NCI-H2081 (cell line): ENCODE measurements at places on chromosomes 7 and 10.

DNA sequence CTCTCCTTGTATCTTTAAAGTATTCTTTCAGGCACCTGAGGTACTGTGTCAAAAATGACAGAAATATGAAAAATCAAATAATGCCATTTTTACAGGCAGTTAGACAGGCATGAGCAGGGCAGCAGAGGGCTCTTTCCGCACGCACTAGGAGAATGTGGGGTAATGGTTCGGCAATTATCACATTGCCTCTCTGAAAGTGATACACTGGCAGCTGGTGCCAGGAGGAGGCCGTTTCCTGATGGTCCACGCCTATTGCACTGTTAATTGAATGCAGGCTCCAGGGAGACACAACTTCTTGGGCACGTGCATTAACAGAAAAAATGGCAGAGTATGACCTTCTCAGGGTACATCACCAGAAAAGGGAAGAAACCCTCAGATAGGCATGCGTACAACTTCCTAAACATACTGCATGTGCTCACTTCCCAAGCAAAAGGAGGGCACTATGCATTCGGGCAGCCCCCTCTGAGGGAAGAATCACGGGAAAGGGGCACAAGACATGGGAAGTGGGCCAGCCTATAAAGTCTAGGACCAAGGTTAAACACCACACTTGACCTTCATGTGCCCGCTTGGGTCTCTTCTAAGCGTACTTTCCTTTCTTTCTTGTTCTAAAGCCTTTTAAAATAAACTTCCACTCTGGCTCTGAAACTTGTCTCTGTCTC is 161.7 kb downstream of the TNS3 start:
- peak; percentile 67 for DNase-seq

- DNase-seq = no peak
Observed at GRCh38 chr7:55192723-55193122, 172.4 kb upstream of the LANCL2 start.

- DNase-seq = no peak
Observed at GRCh38 chr7:42143711-42144600, 93.1 kb downstream of the GLI3 start.

GRCh38 chr10:26413375-26413774 is 24.8 kb upstream of the APBB1IP start:
- DNase-seq = no peak

DNA sequence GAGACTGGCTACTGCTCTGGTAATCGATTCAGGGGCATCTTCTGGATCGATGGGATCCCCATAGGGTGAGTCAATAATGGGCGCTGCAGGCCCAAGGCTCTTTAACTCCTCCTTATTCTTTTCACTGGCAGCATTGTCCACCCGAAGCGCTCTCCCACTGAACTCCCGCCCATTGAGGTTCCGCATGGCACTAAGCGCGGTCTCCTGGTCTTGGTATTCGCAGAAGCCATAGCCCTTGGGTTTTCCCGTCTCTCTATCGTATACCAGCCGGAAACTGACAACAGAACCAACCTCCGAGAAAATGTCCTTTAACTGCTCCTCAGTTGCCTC is 285 bp downstream of the CSTF2T start:
- DNase-seq = no peak

DNA sequence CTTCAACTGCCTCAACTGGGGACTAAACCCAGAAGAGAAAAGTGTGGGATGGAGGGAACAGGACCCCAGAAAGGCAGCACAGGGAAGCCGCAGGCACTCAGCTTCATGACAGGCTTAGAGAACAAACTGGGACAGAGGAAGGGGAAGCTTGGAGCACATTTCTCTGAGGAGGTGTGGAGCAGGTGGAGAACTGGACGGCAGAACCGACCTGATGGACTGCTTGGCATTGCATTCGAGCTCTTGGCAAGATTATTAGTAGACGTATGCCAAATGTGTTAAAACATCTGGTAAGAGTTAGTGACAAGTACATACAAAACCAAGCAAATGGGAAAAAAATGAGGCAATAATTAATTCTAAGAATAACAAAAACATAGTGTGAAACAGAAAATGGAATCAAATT is 335.7 kb downstream of the SFMBT2 start:
- no peak for DNase-seq

- no peak for DNase-seq
Observed at GRCh38 chr10:1499359-1499957, 237.9 kb downstream of the ADARB2 start.

DNA sequence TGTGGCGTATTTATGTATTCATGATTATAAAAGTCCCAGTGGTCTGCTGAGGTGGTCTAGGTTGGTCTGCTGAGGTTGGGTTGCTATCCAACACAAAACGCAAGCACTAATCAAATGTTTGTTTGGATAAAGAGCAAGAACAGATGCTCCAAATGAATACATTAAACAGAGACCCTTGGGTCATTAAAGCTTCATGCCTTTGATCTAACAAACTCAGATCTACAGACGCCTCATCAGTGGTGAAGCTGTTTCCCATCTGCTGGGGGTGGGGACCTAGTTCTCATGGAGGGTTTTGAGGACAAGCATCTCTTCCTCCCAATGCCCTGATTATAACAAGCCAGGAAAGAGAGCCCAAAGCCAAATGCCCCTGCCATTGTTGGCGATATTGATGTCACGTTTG is 786.7 kb downstream of the NRG3 start:
- DNase-seq = no peak

DNA sequence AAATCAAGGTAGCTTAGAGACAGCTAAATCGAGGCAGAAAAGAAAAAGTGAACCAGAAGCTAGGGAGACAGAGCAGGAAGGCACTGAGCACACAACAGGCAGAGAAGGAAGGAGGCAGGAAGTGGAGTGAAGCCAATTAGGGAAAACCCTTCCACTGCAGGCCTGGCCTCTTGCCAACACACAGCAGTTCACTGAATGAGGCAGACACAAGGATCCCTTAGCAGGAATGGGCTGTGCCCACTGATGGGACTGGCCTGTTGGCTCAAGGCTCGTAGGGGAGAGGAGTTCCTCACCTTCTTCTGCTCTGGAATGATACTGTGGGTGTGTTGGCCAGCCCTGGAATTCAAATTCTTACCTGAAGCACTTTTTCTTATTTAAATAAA is 220.3 kb upstream of the STK17A start:
- DNase-seq = peak; percentile 46

- DNase-seq = no peak
Observed at GRCh38 chr10:125533866-125534265, 149.1 kb downstream of the TEX36 start.

GRCh38 chr10:77859865-77860282 is 66.7 kb downstream of the DLG5 start:
- DNase-seq = no peak

DNA sequence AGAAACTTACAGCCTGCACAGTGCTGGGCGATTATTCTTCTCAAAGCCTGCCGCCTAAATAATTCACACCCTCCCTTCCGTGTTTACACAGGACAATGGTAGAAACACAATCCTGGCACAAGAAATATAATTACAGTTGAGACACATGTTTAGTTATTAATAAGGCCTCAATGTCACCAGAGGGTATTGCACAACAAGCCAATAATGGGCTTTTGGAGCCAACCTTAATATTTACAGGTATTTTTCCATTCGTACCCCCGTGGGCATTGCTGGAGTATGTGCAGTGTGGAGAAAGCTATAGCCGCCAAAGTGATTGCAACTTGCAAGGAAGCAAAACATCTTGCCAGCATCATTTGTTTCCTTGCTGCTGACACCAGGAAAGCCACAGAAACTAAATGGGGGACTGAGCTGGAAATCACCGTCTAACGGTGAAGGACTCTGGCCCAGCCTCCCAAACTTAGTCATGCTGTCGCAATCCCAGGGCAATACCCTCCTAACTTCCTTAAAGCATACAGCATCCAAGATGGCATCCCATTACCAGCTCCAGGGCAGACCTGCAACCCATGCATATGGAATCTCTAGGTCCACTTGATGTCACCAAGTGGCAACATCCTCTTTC is 8.6 kb downstream of the CALN1 start:
- DNase-seq = no peak

DNA sequence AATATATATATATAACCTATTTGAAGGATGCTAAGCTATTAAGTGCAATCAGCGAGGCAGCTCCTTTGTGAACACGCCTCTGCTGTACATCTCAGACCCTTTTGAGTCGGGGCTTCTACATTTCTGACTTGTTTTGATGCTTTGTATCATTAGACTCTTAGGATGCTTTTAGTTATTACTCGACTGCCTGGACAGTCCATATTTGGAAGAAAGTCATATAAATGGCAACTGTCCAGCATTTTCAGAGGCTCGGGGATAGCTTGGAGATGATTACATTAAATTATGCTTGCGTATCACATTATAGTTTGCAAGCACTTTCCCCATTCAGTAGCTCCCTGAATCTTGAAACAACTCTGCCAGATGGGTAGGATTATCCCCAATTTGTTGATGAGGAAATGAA is 257.9 kb downstream of the PTEN start:
- no peak for DNase-seq

GRCh38 chr7:139557857-139558581 is 34.5 kb downstream of the CLEC2L start:
- no peak for DNase-seq

DNA sequence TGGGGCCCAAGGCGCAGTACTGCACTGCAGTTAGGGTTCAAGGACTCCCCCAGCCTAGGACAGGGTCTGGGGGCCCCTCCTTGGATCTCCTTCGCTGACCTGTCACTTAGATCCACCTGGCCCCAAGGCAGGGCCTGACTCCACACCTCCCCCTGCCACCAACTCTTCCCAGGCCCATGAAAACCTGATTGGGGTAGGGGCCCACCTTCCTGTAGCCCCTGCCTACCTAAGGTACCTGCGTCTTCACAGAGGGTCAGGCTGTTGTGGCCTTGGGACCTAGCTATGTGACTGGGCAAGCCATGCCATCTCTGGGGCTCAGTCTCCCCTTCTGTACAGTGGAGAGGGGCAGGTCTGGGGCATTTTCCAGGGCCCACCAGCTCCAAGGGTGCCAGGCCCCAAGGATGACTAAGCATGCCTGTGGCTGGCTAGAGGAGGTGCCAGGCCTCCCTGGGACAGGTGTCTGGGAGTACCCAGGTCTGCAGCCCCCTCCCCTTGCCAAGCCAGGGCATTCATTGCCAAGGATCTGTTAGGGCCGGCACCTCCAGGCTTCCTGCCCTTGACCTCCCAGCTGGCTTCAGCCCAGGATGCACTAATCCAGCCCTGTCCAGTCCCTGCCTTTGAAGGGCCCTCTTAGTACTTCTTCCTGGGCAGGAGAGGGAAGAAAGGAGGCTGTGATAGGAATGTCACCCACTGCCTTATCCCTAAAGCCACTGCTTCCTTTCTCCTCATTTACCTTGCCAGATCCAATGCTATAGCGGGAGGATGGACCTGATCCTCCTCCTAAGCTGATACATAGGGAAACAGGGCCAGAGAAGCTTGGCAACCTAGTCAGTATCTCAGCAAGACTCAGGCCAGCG is 1.3 kb downstream of the LIMK1 start:
- no peak for DNase-seq

DNA sequence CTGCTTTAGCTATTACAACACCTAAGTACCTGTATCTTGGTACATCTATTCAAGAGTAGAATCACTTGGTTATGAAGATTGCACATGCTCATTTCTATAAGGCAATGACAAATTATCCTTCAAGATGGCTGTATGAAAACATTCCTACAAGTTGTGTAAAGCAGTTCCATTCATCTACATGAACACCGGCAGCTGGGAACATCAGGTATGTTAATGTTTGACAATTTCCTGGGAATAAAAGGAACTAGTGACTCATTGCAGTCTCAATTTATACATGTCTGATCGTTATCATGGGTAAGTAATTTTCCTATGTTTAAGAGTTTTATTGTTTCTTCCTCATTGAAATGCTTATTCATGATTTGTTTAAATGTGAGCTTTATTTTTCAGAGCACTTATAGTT is 203.2 kb upstream of the SEMA3E start:
- no peak for DNase-seq

GRCh38 chr10:119919826-119920225 is 27.3 kb downstream of the SEC23IP start:
- no peak for DNase-seq

- peak; percentile 26 for DNase-seq
Observed at GRCh38 chr7:29442146-29442545, 121.5 kb upstream of the PRR15 start.

DNA sequence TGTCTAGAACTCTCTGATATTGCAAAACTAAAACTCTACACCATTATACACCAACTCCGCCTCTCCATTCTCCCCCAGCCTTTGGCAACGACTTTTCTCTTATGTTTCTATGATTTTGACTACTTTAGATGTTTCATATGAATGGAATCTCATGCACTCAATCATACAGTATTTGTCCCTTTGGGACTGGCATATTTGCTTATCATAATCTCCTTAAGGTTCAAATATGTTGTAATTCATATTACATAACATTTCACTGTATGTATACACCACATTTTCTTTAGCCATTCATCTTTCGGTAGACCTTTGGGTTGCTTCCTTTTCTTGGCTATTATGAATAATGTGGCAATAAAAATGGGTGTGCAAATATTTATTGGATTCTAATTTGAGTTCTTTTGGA is 164.4 kb downstream of the ARL4A start:
- DNase-seq = no peak

DNA sequence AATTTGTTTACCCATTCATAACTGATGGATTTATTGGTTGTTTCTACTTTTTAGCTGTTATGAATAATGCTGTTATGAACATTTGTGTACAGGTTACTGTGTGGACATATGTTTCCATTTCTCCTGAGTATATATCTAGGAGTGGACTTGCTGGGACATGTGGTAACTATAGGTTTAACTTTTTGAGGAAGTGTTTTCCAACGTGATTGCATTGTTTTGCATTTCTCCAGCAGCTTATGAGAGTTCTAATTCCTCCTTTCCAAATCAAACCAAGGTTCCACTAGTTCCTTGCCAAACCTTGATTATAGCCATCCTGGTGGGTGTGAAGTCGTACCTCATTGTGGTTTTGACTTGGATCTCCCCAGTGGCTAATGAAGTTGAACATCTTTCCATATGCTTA is 2.6 kb upstream of the PRF1 start:
- DNase-seq = no peak

- no peak for DNase-seq
Observed at GRCh38 chr10:118003126-118003525, 43.6 kb downstream of the RAB11FIP2 start.

DNA sequence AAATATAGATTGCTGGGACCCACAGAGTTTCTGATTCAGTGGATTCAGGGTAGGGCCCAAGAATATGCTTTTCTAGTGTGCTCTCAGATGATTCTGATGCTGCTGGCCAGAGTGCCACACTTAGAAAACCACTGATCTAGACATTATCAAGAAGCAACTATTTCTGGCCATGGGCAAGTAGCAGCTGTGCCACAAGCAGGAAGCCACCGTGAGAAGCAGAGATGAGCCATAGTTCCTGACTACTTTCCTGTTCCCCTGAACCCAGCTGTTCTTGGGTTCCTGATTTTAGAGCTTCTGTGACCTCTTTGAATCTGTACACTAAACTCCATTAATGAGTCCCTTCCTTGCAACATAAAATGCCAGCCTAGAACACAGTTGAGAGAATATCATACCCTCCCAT is 38.1 kb upstream of the PIK3AP1 start:
- DNase-seq = no peak

GRCh38 chr10:110841767-110842267 is 29.9 kb upstream of the PDCD4 start:
- DNase-seq = no peak

GRCh38 chr7:24129597-24129996 is 154.4 kb upstream of the NPY start:
- DNase-seq = no peak
